ENCODE measurements at places on chromosomes 12 and 14. TPM values are rescaled to one million over a fixed set of nuclear protein-coding genes. Genes with fewer than 3 reads are reported as not detected.

The RERGL gene
- 0.09 TPM for polyA plus RNA-seq

The IQSEC3 gene
- 0.14 TPM for polyA plus RNA-seq

The GCH1 gene
- 1.3 TPM for polyA plus RNA-seq

DNA sequence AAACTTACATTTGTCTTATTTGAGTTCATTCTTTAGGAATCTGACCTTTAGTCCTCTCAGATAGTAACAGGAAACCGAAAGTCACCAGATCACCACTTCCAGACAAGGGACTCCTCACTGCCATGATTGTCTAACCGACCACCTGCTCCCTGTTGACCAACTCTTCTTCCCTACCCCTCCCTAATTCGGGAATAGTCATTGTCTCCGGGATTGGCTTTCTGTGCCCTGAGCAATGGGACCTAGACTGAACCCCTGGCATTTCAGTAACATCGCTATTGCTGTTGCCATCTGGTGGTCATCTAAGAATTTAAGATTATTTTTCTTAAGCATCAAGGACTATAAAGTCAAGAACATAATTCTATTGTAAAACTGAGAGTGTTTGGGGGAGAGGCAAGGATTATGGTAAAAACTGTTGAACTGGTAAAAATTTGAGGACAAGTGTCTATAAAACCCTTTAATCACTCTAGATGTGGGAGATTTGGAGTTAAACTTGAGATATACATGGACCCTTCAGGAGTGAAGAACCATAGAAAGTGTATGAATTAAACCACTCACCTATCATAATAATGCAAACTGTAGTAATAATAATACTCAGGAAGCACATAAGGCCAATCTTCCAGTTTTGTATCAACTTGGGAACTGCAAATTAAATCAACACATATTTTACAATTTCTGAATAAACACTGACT, 6.3 kb downstream of the CLEC2A start:
- H3K4me1 ChIP-seq: no peaks in the 10 kb centered on the region
- H3K27ac ChIP-seq: no peak overlapping the region
- DNase-seq: peak; percentile 23

GRCh38 chr14:85564841-85565527, 35.0 kb downstream of the FLRT2 start:
- no peak for DNase-seq
- H3K27ac ChIP-seq: no peak overlapping the region
- no peak overlapping the region for H3K4me3 ChIP-seq
- no peaks in the 10 kb centered on the region for H3K36me3 ChIP-seq

DNA sequence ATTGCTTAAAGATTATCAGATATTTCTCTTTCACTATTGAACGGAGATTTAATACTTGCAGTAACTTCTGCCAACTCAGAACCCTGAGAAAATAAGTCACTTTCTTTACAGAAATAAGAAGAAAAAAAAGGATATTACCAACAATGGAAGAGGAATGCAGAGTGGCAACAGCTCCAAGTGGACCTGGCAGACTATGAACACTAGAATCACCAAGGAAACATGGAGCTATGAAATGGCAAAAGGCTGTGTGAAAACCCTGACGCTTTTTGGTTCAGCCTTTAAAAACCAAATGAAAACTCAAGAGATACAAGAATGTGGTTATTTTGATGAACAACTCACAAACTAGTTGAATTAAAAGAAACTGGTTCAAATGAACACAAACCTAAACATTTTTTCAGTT, 17.7 kb downstream of the DTD2 start:
- no peaks in the 10 kb centered on the region for H3K27me3 ChIP-seq
- DNase-seq: peak; percentile 55
- peaks cover 3% of the 10 kb centered on the region for H3K4me1 ChIP-seq
- no peak overlapping the region for H3K27ac ChIP-seq

DNA sequence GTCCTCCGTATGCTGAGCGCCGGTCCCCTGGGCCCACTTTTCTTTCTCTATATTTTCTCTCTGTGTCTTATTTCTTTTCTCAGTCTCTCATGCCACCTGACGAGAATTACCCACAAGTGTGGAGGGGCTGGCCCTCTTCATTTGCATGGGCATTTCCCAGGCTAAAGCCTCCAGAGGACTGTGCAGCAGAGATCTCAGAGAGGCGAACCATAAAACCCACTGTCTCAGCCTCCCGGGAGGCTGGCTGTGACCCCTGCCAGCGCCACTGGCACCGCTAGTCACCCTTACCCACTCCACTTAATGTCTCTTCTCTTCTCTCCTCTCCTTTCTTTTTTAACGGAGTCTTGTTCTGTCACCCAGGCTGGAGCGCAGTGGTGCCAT, 7.1 kb upstream of the SERPINA9 start:
- H3K27me3 ChIP-seq: no peaks in the 10 kb centered on the region
- no peaks in the 10 kb centered on the region for H3K4me1 ChIP-seq
- no peak for DNase-seq
- no peak overlapping the region for H3K27ac ChIP-seq

DNA sequence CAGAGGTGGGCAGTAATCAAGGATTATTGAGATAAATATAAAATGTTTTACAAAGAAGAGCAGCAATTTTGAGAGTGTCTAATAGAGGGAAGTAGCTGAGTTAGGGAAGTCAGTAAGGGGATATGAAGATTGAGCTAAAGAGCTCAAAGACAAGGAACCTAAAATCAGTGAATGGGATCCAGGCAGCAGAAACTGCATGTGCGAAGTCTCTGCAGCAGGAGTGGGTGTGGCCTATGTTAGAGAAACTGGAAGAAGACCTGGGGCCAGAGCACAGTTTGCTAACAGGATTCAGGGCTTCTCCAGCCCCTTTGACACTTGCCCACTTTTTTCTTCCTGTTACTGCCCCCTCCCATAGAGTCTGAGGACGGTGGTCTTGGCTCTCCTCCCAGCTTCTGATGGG, 36.3 kb upstream of the PLXNC1 start:
- H3K36me3 ChIP-seq: no peaks in the 10 kb centered on the region
- H3K27me3 ChIP-seq: no peaks in the 10 kb centered on the region
- no peak for DNase-seq
- H3K27ac ChIP-seq: no peak overlapping the region
- H3K4me1 ChIP-seq: peaks cover 3% of the 10 kb centered on the region
- H3K4me3 ChIP-seq: no peak overlapping the region

GRCh38 chr12:26994109-26994508, 20.1 kb downstream of the TM7SF3 start:
- H3K4me3 ChIP-seq: no peak overlapping the region
- no peaks in the 10 kb centered on the region for H3K36me3 ChIP-seq
- H3K27me3 ChIP-seq: no peaks in the 10 kb centered on the region
- DNase-seq: no peak
- no peak overlapping the region for H3K27ac ChIP-seq

DNA sequence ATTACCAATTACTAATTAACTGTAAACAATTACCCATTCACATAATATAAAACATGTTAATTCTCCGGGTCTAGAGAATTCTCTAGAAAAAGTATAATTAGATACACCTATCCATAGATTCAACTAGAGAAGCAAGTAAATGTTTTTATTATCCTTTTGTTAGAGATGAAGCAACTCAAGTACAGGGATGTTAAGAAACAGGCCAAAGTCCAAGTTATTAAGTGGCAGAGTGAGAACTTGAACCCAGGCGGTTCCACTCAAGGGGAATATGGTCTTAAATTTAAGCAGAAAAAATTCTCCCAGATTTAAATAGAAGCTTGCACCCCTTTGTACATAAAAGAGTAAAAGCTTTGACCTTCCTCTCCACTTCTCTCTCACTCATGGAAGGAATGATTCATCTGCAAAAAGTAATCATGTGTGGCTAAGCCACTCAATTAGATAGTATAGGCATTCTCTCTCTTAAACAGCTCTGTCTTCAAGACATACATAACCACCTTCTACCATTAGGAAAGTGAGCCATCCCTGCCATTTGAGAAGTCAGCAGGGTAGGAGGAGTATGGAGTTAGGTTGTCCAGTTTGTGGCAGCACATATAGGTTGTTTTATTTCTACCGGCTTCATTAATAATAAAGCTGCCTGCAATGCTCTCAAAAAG, 34.1 kb downstream of the ERGIC2 start:
- H3K27ac ChIP-seq: no peak overlapping the region
- no peaks in the 10 kb centered on the region for H3K36me3 ChIP-seq
- no peak overlapping the region for H3K4me3 ChIP-seq

Data from fibroblast of lung (primary cell).